ENCODE measurements at places on chromosomes 5 and 9.

GRCh38 chr9:70668751-70669150 lies 254.3 kb upstream of the KLF9 start:
- DNase-seq: peak; percentile 48

DNA sequence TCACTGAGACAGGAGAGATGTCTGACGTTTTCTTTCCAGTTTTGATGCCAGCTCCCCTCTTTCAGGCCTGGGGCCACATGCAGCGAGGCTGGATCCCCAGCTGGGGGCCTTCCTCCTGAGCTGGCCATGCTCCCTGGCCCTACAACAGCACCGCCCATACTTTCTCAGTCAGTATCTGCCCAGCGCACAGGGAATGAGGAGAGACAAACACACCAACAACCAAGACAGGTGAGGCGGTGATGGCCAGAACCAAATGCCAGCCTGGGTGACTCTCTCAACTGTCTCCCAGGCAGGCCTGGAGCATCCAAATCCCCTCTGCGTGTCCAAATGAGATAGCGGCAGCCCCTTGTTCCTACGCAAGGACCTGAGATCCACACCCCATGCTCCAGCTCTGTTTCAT lies 109.6 kb downstream of the ROR2 start:
- no peak for DNase-seq

GRCh38 chr5:135360278-135361274 lies 38.5 kb downstream of the MACROH2A1 start:
- no peak for DNase-seq

- DNase-seq: no peak
Measured at GRCh38 chr5:515273-515836, 8.9 kb downstream of the SLC9A3 start.

- DNase-seq: no peak
Measured at GRCh38 chr5:160462167-160462566, 40.5 kb downstream of the PTTG1 start.

- no peak for DNase-seq
Measured at GRCh38 chr9:128169492-128169891, 9.4 kb downstream of the BBLN start.

DNA sequence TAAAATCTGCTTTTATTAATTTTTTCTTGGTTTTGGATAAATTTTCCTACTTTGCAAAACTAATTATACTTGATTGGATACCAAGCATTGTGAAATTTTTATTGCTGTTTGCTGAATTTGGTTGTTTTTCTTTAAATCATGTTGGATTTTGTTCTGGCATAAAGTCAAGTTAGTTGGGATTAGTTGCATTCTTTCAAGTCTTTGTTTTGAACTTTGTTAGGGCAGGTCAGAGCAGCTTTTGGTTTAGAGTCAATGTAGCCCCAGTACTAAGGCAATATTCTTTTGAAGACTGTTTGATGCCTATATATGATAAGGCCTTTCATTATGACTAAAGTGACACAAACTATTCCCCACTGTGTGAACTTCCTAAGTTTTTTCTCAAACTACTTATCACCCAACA lies 531.1 kb downstream of the RASEF start:
- no peak for DNase-seq

DNA sequence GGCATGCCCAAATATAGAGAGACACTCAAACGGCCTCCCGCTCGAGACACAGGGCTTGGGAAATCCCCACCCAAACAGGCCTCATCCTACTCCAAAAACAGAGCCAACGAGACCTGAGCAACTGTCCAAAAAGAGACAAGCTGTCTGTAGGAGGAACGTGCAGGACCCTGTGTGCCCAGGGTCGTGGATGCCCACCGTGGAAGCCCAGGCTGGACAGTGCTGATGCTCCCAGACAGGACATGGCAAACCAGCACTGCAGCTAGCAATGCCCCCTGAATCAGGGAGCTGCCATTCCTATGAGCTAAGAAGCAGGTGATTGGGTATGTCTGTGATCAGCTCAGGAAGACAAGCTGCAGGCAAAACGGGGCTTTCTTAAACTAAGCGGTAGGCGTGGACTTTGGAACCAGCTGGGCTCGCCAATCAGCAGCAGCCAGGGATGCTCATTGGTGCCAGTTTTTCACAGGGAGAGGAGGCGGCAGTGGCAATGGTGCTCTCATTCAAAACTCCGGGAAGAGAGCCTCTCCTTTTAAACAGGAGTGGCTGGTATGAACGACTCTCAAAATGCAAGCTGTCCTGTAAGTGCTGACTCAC lies 113.1 kb upstream of the IRX2 start:
- DNase-seq: no peak

GRCh38 chr5:21831145-21831787 lies 1021.9 kb downstream of the CDH12 start:
- no peak for DNase-seq

DNA sequence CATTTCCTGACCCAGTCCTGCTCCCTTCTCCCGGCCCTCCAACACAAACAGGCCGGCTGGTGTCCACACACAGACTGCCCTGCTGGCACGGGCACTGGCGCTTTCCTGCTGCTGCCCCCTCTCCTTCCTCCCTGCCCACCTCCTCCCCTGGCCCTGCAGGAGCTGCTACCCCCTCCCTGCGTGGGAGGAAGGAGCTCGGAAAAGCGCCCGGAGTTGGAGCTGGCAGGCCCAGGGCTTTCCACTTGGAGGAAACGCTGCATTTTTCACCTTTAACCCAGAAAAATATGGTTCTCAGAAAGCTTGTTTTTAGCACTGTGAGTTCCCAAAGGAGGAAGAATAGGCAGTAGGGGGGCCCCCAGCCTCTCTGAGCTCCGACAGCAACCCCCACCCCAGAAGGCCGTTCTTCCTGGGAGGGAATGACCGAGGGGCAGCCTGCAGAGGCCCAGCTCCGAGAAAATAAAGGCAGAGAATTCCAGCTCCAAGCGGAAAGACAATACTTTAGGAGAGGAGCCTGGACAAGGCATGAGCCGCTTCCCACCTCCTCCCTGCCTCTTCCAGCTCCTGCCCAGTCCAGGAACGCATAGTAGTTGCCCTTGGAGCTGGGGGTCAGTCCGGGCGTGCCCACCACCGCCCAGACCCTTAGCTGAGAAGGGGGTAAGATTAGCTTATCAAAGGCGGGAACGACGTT lies 88.9 kb downstream of the LIFR start:
- no peak for DNase-seq

- no peak for DNase-seq
Measured at GRCh38 chr5:87242242-87242641, 25.4 kb upstream of the RASA1 start.

- DNase-seq: no peak
Measured at GRCh38 chr5:132417010-132417439, 47.5 kb downstream of the SLC22A5 start.

All from COLO829 (cell line).